Skeletal muscle tissue (tissue), 5 donors: ENCODE measurements at places on chromosomes 6 and 20. TPM values are rescaled to one million over a fixed set of nuclear protein-coding genes. Genes with fewer than 3 reads are reported as not detected.

PERP gene
- 1.0 TPM for total RNA-seq

STX7 gene
- total RNA-seq = 10.4 TPM

COL21A1 gene
- total RNA-seq = 91.3 TPM

PDYN gene
- total RNA-seq = not detected
